Esophagus squamous epithelium (tissue), 5 donors: ENCODE measurements at places on chromosomes 1 and 21.

DNA sequence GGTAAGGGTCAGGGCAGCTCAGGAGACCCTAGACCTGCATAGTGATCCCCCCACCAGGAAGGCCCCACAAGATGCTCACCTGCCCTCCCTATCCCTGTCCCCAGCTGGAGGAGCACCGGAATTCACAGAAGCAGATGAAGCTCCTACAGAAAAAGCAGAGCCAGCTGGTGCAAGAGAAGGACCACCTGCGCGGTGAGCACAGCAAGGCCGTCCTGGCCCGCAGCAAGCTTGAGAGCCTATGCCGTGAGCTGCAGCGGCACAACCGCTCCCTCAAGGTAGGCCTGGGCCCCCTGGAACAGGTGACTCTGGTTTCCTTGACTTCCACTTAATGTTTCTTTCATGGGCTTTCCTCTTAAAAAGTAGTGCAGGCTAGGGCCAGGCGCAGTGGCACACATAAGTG, 8.4 kb downstream of the TXLNA start:
- DNase-seq, result no peak

GRCh38 chr1:108816049-108816893, 40.6 kb downstream of the AKNAD1 start:
- DNase-seq, result no peak

DNA sequence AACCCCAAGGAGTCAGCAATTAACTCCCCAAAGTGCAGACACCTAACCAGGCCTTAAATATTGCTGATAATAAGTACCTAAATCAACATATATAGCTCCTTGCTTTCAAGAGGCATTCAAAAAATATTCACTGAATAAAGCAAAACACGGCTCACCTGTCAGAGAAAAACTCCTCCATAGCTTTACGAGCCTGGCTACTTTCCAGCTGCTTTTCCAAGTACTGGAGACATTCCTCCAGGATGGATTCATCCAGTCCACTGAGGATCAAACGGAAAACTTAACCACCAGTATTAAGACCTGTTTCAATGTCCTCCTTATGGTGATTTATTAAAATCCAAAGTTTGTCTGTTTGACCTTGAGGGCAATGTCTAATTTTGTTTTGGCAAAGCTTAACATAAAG, 44.6 kb downstream of the UBR4 start:
- no peak for DNase-seq

GRCh38 chr1:145892486-145893087, 6.9 kb upstream of the ANKRD35 start:
- DNase-seq, result no peak

DNA sequence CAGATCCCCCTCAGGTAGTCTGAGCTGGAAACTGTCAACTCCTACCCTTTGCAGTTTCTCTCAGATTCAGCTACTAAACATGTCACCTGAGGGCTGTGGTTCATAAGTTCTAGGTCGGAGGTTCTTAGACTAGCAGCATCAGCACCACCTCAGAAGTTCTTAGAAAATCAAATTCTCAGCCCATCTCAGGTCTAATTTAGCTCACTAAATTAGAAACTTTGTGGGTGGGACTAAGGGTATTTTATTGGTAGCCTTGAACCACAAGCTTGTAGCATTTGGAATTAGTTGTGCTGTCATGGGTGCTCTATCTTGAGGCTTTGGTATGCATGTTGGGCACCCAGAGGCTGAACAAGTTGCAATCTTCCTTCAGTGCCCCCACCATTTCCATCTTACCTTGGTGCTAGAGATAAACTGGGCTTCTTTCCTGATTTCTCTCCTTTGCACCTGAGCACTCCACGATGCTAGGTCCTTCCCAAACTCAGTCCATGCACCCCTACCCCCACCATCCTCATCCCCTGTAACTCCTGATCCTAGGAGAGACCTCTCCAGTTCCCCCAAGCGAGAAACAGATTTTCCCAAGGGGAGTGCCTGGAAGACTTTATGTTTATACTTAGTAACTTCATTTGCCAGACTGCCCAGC, 54.2 kb downstream of the S1PR1 start:
- DNase-seq, result no peak

GRCh38 chr1:221742555-221743415, 896 bp upstream of the DUSP10 start:
- peak; percentile 44 for DNase-seq

DNA sequence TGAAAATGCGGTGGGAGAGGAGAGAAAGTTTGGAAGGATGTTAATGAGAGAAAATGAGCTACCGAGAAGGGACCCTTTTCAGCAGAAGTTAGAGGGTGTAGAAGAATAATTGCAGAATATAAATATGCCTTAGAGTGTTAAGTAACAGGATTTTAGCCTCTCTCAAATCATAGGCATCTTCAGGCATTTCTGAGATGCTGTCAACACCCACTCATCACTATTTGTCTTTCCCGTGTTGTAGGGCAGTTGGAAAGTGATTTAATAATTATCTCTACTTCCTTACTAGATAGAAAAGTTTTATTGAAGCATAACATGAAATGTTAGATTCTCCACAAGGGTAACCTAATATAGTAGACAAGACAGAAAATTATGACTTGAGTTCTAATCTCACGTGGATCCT, 96.4 kb upstream of the RGS4 start:
- DNase-seq, result no peak

DNA sequence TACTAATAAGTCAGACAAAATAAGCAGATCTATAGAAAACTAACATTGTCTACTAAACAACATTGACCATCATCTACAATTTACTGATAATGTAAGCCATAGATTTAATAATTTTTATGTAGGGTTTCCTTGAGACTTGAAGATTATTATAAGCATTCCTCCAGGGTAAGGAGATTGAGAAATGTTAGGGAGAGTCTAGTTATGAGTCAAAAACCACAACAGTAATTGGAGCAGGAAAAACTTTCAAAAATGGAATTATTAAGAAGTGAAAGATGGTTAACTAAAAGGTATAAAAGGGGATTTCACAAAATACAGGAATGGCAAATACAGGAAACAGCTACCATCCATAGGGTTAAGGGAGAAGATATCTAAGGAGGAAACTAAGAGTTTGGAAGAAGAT, 12.4 kb upstream of the UHMK1 start:
- DNase-seq, result no peak

GRCh38 chr1:112700290-112701226, 6.4 kb downstream of the RHOC start:
- DNase-seq, result peak; percentile 19

DNA sequence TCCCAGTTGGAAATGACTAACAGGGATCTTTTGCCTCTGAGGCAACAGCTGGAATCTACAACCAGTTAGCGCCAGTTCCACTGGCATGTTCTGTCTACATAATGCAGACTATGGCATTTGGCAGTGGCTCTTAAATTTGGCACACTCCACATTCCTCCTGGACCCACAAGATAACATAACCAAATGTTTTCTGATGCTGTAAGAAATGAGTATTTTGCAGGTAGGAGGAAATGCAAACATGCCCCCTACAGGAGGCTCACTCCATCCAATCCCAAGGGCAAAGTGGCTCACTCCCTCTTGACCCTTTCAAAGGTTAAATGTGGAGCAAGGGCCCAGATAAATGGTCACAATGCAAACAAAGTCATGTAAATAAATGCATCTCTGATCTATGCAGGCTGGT, 129.2 kb upstream of the PROX1 start:
- DNase-seq, result no peak

GRCh38 chr1:155079487-155080311, 1.1 kb downstream of the EFNA3 start:
- DNase-seq, result no peak

GRCh38 chr1:27644369-27645070, 9.5 kb upstream of the FGR start:
- no peak for DNase-seq

- no peak for DNase-seq
These were observed 831 bp downstream of the CSRP1 start for GRCh38 chr1:201506092-201506491.

DNA sequence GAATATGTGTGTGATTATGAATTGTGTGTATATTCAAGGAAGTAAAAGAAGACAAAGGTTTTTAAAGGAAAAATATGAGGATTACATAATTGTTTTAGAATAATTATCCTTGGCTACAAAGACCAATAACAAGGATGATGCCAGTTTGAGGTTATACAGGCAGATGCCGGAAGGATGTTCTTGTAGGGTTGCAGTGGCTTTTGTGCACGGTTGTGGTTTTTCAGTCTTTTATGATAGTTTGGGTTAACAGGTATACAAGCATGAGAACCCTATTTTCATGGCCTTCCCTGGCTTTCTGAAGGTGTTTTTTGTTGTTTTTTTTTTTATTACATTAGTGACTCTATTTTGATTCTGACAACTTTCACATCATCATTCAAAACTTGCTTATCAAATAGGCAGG, 4.9 kb downstream of the CR2 start:
- DNase-seq, result no peak

DNA sequence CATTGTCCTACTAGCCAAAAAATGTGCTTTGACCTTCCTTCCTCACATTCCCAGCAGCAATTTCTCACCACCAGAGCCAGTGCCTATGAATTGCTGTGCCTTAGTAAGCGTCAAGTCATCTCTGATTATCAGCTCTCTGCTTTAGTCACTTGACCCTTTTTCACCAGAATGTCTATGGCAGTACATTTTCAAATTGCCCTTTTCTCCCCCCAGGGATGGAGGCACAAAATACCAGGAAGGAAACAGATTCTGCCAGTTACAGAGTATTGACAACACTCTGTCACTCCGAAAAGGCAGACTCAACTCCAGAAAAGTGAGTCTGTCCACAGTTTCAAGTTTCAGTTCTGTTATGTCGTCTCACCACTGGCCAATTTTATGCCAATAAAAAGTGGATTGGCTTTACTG, 167.4 kb downstream of the TNFSF18 start:
- no peak for DNase-seq

DNA sequence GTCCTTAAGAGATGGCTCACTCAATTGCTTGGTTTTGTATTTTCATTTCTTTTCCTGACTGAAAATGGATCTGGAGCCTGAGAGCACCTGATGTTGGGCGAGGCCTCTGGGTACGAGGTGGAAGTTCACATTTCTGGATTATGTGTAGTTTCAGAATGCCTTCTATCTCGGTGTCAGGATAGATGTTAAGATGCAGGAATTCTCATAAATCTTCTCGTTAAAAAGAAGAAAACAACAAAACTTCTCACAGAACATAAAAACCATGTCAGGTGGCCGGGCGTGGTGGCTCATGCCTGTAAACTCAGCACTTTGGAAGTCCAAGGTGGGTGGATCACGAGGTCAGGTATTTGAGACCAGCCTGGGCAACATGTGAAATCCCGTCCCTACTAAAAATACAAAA, 101.8 kb downstream of the RHOU start:
- no peak for DNase-seq

GRCh38 chr1:229101011-229101871, 169.7 kb upstream of the RAB4A start:
- DNase-seq, result no peak

DNA sequence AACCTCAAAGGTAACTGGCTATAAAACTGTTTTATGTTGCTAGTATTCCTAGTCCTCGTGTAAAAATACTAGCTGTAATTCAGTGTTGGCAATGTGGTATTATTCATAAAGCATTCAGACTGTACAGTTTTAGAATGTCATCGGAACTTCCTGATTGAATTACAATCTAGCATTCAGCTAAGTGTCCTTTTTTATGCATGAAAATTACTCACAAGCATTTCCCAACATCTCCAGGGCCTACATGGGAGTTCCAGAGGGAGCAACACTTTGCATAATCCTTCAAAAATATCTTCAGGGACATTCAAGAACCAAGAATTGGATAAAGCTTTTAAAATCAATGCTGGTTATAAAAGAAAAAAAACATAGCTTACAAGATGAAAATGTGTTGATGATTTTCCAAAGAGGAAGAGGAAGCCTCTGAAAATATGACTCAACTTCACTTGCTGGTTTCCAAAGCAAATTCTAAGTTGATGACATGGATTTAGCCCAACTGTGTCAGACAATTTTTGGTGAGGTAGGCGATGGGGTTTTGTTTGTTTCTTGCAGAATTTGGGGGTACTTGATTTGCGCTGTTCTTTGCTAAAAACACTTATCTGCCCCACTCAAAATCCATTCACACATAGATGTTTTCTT, 137.8 kb downstream of the SLC44A5 start:
- DNase-seq, result no peak

DNA sequence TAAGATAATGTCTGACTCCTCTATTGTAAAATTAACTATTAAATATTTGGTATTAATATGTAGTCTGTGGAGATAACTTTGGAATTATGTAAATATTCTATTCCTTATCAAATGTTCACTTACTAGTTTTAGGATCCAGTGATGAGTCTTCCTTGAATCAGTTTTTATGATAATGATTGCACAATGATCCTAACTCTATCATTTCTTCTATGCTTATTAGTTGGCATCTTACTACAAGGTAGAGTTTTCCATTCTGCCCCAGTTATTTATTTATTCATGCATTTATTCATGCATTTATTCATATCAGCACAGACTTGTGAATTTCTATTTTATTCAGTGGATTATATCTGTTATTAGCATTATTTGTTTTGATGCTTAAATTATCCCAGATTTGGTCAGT, 7.4 kb upstream of the MGST3 start:
- no peak for DNase-seq

GRCh38 chr1:70101231-70101630, 104.1 kb downstream of the LRRC40 start:
- no peak for DNase-seq

DNA sequence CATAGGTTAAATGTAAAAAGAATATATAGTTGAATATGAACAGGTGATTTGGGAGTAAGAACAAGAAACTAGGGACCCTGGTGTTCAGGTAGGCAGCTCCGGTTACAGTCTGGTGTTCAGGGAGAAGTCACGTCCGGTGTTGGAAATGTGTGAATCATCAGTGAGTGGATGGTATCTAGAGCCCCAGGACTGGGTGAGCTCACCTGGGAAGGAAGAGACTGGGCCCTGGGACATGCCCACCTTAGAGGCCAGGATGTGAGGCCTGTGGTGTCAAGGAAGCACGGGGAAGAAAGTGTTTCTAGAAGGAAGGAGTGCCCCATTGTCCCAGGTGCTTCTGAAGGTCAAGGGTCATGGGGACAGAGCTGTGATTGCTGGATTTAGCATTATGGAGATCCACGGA, 1.5 kb upstream of the GJB3 start:
- DNase-seq, result no peak

DNA sequence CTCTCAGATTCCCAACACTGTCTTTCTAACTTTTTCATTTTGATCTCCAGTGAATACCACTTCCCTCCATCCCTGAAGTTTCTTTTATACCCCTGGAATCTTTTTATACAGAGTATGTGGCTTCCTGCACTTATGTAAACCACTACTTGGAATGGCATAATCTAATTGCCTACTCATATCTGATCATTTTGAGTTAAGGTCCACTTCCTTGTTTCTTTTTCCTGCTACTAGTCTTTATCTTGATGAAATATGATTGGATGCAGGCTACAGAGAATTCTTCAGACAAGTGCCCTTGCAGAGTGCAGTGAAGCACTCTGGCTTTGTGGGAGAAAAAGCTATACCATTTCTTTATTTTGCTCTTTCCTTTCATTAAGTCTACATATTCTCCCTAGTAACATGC, 325.3 kb upstream of the ADAMTS5 start:
- no peak for DNase-seq

GRCh38 chr1:171142416-171143385, 42.4 kb upstream of the FMO2 start:
- no peak for DNase-seq
